Stimulated activated CD4-positive, alpha-beta T cell treated with anti-CD3 and anti-CD28 coated beads, Interleukin-12 subunit alpha, Interleukin-12 subunit beta, amount 100 ng/mL, for 4 hours (primary cell): ENCODE measurements at places on chromosomes 5 and 9.

- DNase-seq, result no peak
Measured at GRCh38 chr5:83222906-83223305, 145.6 kb downstream of the XRCC4 start.

- no peak for DNase-seq
Measured at GRCh38 chr9:120997502-120997901, 52.6 kb downstream of the C5 start.

- DNase-seq, result no peak
Measured at GRCh38 chr5:14035859-14036503, 91.5 kb upstream of the DNAH5 start.

- DNase-seq, result no peak
Measured at GRCh38 chr5:15574806-15575325, 74.9 kb downstream of the FBXL7 start.

DNA sequence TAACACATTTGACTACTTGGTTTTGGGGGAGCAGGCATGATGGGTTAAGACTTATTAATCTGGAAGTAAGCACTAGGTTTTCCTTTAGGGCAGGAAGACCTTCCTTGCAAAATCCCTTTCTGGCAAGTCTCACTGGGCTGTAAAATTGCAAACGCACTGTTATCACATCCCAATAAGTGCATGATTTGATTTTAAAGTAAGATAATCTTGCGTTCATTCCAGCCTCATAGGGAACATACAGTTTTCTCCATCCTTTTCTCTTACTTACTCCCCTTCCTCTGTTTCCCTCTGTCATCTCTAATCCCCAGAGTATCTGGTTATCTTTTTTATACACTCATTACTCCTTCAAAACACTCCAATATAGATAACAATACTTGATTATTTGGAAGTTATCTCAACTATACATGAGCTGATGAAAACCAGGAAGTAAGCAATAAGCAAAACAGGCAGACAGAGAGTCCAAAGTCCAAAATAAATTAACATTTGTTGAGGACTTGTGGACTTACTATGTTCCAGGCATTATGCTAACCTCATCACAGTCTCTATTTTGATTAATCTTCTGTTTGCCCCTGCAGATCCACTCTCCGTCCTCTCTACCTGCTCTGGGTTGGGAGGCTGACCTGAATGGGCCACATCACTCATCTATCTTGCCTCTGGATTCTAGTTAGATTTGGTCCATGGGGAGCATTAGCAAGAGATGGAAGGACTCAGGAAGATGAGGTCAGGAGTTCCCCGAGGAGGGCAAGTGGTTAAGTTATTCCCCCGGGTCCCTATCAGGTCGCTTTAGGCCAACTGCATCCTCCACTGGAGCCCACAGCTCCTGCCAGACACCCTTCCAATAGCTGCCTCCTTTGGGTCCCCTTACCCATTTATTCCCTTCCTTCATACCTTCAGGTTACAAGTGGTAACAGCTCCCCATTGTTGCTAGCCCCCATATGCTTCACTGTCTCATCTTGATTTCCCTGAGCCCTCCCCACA, 60.2 kb downstream of the SLC22A5 start:
- no peak for DNase-seq
